ENCODE measurements at places on chromosomes 12 and 14.
A peak's percentile ranks its signal among the peaks of the same experiment; 100 is the strongest.

GRCh38 chr14:68775614-68776126 lies 17.2 kb downstream of the ZFP36L1 start:
- no peak for DNase-seq

GRCh38 chr12:113748707-113749432 lies 217.3 kb downstream of the RBM19 start:
- no peak for DNase-seq

- DNase-seq: no peak
Measured at GRCh38 chr12:45235087-45236025, 19.5 kb downstream of the ANO6 start.

DNA sequence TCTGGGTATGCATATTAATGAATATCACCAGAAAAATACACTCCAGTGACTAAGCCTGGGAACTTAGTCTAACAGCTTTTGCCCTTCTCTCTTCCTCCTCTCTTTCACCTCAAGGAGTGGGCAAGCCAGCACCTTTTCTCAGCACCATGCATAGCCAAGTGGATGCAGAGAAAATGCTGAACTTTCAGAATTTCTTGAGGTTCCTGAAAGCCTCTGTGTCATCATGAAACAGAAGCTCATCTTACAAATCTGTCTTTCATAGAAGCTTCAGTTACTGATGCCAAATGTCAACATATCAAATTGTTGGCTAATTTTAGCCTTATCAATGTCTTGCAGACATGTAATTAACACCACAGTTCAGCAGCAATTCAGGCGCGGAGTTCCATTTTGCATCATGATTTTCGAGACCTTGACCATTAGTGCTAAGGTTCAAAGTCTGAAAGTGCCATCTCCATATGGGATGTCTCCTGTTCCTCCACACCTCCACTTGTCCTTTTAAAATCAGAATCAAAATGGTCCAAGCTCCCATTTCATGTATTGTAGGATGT lies 51.1 kb upstream of the RPH3A start:
- no peak for DNase-seq

GRCh38 chr14:54489318-54489683 lies 521 bp upstream of the GMFB start:
- DNase-seq: no peak

- DNase-seq: no peak
Measured at GRCh38 chr14:71397371-71397770, 490.1 kb downstream of the PCNX1 start.

GRCh38 chr12:15546102-15546701 lies 223.9 kb downstream of the PTPRO start:
- peak; percentile 74 for DNase-seq

GRCh38 chr12:31896514-31897039 lies 62.6 kb upstream of the RESF1 start:
- peak; percentile 94 for DNase-seq

DNA sequence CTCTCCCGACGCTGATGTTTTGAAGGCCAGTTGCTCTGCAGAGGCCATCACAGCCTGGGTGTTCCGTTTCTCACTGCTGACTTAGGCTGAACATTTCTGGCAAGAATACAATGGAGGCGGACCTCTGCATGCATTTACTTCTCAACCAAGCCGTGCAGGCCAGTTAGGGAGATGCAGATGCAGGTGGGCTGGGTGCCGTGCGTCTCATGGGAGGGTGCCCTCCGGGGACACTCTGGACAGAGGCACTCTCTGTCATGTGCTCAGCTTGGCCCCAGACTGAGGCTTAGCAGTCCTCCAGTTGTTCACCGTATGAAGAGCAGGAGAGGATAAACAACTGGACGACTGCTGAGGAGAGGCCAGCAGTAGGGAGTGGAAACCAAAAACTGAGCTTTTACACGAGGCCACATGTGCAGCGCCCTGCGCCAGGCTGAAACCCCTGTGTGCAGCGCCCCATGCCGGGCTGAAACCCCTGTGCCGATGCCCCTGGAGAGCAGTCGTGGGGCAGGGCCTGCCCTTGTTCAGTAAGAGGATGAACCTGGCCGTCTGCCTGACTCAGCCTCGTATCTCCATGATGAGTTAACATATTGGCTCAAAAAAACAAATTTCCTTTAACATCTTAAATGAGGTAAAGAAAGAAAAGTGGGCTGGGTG lies 32.3 kb downstream of the DDX51 start:
- no peak for DNase-seq

DNA sequence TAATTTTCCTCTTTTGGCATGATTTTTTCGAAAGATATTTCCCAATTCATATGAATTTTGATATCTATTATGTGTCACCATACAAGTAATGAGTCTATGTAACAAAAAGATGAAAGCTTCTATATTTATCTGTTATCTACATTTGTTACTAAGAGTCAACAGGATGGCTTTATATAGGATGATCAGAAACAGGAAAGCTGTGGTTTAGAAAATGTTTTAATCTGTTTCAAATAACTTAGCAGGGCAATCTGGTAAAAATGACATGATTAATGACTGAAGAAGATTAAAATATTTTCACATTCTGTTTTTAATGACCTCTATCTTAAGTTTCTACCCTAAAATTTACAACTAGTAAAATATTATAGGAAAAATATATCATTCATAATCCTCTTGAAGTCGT lies 105.8 kb downstream of the MSRB3 start:
- no peak for DNase-seq

- no peak for DNase-seq
Measured at GRCh38 chr12:2904260-2904659, 13.6 kb downstream of the TULP3 start.

DNA sequence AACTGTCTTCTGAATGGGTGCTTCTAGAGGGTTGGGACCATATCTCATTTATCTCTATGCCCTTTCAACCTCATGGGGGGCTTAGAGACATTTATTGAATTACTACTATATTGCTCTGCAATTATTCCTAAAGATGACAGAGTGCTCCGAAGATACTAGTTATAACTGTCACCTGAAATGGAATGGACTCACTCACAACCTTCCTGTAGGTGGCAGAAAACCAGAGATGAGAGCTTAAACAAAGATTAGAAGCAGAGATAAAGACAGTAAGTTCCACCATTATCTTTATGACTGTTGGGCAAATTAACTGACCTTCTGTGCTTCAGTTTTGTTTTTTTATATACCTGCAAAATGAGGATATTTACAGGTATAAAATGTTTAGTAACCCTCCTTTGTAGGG lies 31.5 kb upstream of the GTF2A1 start:
- DNase-seq: no peak

GRCh38 chr14:104872469-104873341 lies 7.6 kb downstream of the CEP170B start:
- no peak for DNase-seq

DNA sequence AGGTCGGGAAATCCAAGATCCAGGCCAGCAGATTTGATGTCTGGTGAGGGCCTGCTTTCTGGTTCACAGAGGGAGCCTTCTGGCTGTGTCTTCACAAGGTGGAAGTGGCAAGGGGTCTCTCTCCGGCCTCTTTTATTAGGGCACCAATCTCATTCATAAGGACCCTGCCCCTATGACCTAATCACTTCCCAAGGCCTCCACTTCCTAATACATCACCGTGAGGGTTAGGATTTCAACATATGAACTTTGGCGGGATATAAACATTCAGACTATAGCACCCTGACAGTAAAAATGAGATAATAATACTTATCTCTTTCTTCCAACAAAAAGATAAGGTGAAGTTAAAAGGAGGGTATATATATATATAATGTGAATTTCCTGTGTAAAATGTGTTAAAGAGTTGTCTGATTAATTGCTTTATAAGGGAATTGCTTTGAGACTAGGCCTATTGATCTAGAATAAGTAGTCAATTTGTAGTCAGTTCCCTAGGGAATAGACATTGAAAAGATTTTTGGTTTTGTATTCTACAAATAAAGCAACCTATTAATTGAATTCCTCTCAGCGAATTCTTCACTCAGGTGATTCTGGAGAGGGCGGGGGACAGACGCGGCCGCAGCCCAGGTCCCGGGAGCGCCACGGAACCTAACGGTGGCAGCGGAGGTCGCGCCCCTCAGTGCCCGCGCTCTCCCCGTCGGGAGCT lies 516 bp upstream of the LGALS3 start:
- no peak for DNase-seq

DNA sequence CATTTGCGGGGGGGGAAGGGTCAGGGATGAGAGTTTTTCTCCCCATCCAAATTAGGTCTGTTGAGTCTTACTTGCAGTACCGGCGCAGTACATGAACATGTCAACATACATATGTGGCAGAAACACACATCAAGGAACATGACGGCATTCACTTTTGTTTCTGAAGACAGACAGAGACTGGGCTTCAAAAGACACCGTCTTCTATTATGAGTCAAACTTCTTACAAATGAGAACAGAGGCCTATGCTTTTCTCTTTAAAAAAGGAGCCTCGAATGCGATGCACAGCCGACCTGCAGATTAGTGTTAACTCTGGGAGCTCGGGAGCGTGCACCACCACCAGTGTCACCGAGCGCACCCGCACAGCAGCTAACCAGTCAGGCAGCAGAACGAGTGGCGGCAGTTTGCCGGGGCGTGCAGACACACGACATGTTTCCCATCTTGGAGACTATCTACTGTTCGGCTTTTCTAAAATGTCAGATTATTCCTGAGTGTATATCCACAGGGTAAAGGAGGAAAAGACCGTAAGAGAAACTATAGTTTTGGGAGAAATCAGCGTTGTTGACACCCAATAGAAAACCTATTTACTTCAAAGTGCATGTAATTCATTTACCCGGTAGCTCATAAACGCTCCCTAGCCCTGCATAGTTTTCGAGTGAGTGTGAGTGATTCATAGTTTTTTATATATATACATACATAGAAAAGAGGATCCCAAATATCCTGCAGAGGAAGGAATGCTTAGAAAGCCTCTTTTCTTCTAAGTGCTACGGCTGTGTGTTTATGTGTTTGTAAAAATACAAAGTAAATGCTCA lies 33.0 kb downstream of the UBR7 start:
- no peak for DNase-seq

DNA sequence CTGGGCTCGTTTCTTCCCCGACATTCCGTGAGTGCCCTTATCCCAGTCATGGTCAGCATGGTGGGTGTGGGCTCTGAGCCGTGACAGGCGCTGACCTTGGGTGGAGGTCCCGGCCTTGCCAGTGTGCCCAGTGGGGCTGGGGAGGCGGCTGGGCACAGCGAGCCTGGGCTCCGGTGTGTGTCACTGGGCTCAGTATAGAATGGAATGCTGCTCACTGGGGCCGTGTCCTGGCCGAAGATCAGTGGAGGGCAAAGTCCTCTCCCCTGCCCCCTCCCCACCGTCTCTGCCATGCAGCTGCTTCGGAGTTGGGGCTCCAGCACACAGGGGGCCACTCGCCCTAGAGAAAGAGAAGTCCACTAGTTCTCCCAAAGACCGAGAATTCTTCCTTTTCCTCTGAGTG lies 164.4 kb downstream of the TSPAN9 start:
- DNase-seq: no peak

DNA sequence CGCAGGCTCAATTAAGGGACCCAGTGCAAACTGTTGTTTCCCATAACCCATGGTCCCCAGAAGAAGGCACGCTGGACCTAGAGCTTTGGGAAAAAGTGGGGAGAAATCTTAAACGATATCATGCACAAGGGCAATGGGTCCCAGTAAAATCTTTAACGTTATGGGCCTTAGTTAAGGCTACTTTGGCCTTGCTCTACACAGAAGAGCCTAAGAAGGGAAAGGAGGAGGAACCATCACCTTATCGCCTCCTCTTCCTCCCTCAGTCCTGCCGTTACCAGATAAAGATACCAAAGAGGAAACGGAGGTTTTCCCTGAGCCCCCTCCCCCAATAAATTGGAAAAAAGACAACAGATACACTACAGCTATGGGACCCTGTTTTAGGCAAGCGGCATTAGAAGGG lies 116.9 kb downstream of the PPHLN1 start:
- no peak for DNase-seq

DNA sequence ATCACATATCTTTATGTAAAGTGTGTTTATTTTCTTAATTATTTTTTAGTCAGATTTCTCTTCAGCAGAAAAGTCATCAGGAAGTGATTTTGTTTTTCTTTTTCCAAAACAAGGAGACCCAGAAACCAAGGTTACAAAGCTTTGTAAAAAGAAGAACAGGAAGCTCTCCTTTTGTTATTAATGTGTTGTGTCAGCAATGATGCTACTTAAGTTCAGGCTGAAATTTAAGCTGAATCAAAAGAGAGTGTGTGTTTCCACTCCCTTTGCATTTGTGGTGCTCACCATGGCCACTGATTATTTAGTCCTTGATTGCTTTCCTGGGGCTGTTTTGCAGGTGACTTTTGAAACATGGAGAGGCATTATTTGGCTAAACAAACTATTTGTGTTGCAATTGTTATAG lies 155.3 kb upstream of the ATP2B1 start:
- no peak for DNase-seq

DNA sequence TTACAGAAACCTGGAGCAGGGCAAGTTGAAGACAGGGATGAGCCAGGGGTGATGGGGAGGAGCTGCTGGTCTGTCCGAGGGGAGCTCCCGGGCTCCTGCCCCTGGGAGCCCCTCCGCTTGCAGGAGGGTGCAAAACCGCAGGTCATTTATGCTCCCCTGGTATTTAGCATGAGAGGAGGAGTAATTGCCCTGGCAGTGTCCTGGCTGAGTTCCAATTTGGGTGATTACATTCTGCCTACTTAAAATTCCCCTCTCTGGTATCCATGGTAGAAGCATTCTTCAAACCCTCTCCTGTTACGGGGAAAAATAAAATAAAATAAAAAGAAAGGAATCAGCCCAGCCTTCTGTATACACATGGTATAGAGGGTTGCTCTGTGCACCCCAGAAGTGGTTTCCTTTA lies 61.7 kb upstream of the VRK1 start:
- DNase-seq: no peak

DNA sequence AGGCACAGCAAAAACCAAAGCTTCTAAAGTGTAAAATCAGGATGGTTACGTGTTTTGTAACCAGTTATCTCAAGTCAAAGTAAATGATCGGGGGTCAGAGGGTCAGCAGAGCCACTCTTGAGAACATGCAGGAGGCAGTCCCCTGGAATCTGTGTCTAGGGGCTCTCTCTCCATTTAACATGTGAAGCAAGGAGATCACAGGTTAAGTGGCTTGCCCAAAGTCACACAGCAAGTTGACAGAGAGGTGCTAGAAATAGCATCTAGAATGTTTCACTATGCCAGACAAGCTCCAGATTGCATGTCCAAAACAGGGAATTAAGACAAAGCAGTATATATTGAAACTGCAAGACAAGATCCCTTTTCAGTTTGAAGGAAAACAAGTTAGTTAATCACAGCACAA lies 33.4 kb downstream of the PPTC7 start:
- no peak for DNase-seq

GRCh38 chr14:76720382-76720813 lies 40.9 kb upstream of the VASH1 start:
- no peak for DNase-seq

Data from central memory CD4-positive, alpha-beta T cell (primary cell).